ENCODE measurements at places on chromosomes 12 and 14.

DNA sequence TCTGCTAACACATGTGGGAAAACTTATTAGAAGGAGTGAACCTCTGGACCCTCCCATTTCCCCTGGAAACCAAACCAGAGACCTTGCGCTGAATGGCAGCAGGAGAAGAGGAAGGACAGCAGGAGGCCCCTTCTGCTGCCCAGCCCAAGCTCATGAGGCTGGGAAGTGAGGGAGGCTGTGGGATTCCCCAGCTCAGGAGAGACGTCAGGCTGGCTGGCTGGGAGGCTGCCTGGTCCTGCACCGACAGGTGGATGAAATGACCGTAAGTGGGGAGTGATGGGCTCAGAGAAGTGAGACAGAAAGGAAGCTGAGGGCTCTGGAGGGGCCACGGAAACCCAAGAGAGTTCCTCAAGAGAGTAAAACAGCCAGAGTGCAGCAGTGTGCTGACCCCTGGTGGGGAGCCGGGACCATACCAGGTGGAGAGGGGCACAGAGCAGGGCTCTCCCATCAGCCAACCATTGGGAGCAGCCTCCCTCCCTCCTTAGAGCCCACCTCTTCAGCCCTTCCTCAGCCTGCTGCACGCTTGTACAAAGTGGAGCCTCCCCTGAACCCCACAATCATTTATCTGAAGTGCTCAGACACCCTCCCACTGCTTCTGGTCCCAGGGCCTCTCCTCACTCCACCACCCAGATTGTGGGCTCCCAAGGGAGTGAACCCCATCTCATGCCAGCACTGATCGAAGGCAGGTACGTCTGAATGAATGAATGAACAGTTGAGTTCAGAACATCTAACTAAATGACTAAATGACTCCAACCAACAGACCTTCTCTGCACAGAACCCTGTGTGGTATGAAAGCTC, 14.0 kb downstream of the TAMALIN start:
- no peak for DNase-seq

- no peak for DNase-seq
These were observed 47.6 kb upstream of the SLC2A13 start for GRCh38 chr12:40153432-40153831.

- DNase-seq = no peak
These were observed 543.1 kb downstream of the LRFN5 start for GRCh38 chr14:42149609-42150261.

GRCh38 chr12:130665753-130666152, 50.3 kb downstream of the RIMBP2 start:
- no peak for DNase-seq

- no peak for DNase-seq
These were observed 192.1 kb upstream of the GARIN6 start for GRCh38 chr12:99455350-99456035.

DNA sequence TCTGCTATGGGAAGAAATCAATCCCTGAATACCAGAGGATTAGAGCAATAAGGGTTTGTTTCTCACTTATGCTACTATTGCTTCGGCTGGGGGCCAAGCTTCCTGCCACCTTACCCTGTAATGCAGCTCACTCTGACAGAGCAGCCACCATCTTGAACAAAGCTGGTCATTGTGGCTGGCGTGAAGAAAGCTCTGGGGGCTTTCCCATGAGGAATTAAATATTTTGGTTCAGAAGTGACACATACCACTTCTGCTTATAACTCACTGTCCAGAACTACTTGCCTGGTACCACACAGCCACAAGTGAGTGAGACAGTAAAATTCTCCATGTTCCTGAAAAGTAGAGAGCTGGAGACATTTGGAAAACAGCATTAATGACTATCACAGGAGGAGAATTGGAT, 82.6 kb downstream of the GALNT8 start:
- DNase-seq = no peak

- DNase-seq = no peak
These were observed 726 bp downstream of the ZFHX2 start for GRCh38 chr14:23550812-23551265.

DNA sequence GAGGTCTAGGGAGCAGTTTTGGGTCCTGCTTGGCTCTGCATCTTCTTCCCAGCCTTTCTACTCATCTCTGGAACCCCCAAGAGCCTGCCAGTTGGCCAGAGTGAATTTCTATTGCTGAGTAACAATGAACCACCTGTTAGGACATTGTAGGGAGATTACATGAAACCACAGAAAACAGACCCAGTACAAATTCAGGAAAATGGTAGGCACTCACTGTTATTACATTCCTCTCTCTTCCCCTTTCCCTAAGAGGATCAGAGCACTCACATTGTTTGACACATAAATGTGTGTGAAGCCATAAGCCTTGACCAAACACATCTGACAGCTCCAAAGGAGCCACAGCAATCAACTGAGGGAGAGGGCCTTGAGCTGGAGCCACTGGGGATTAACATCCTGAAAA, 216.1 kb downstream of the TMEM132D start:
- no peak for DNase-seq

DNA sequence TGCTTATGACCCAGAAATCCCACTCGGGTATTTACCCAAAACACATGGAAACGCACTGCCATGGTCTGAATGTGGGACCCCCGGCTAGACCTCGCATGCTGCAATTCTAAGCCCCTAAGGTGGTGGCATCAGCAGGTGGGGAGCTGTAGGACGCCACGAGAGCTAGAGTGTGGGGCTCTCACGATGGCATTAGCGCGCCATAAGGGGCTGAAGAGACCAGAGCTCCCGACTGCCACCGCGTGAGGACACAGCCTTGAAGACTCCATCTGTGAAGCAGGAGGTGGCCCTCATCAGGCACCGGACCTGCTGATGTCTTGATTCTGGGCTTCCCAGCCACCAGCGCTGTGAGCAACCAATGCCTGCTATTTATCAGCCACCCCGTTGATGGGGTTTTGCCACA, 40.3 kb downstream of the RIMBP2 start:
- no peak for DNase-seq

DNA sequence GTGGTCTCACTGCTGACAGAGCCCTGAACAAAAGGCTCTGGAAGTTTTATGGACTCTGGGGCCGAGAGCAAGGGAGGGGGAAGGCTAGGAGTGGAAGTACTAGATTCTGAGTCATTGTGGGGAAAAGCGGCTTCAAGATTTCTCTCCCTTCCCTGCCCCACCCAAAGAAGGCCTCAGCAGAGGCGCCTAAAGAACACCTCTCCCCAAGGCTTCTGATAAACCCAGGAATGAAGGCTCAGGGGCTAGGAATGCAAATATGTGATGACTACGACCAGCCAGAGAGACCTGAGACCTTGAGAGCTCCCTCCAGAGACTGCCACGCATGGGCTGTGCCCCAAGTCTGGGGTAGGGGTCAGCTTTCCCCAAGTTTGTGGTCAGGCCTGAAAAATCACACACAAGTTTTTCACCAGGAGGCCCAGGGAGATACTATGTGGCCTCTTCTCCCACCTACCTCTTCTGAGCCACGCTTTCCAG, 130.7 kb upstream of the HIF1A start:
- DNase-seq = no peak

DNA sequence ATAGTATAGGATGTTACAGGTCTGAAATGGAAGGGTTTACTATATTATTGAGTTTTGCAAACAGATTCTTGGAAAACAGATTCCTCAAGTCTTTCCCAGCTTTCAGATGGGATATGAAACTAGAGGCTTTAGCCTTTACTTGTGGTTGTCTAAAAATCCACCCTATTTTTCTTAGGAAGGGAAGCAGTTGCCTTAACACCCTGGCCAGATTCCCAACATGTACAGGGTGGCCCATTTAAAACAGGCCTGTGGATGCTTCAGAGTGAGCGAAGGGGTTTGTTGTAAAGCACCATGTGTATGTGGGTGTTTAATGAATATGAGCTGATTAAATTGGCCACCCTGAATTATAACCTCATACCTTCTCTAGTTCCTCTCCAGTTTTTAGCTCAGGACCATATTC, 415.9 kb downstream of the ZFP36L1 start:
- no peak for DNase-seq

- no peak for DNase-seq
These were observed 230.0 kb upstream of the EGLN3 start for GRCh38 chr14:34180869-34181268.

DNA sequence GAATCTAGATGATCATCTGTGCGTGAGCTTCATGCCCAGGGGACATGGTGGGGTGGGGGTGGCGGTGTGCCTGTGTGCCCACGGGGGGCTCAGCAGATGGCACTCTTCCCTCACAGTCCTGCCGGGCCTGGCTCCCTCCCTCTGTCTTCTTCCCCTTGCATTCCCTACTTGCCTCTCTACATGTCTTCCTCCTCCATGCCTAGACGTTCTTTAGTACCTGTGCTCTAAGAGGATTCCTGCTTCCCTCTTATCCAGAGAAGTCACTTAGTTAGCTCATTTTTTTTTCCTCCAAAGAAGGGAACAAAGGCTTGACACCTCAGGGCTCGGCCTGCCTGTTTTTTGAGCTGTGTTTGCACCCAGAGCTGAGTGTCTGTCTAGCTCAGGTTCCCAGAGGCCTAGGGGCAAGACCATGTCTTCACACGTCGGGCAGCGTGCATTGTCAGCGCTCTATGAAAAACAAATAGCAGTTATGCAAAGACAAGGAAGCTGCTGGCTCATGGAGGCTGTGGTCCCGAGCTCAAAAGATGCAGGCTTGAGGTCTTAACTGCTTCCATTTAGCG, 48.8 kb downstream of the NINJ2 start:
- no peak for DNase-seq

DNA sequence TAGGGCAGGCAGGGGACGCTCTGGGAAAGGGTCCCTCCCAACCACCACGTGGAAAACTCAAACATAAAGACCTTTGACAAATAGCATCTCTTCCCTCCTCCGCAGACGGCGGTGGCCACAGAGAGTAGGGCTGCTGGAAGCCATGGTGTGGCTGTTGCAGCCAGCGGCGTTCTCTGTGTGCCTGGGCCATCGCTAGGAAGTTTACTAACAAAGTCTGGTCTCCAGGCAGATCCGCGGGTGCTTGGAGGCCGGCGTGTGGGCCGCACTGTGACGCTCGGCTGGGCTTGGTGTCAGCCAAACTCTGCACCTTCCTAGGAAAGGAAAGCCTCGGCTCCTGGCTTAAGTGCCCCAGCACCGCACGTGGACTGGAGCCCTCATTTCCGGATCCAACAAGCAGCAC, 65.6 kb downstream of the CCDC88C start:
- DNase-seq = no peak

DNA sequence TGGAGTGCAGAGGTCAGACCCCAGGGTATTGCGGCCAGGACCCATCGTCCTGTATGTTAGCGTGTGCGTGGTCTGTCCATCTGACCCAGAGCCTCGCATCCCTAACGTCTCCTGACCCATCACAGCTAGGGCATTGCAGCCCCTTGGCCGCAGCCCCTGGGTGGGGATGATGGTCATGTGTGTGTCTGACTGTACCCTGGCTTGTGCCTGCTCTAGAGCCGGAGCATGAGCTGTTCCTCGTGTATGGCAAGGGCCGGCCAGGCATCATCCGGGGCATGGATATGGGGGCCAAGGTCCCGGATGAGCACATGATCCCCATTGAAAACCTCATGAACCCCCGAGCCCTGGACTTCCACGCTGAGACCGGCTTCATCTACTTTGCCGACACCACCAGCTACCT, 10.8 kb upstream of the LRP1-AS start:
- no peak for DNase-seq

GRCh38 chr14:95055318-95055717, 102.0 kb downstream of the DICER1 start:
- DNase-seq = no peak

DNA sequence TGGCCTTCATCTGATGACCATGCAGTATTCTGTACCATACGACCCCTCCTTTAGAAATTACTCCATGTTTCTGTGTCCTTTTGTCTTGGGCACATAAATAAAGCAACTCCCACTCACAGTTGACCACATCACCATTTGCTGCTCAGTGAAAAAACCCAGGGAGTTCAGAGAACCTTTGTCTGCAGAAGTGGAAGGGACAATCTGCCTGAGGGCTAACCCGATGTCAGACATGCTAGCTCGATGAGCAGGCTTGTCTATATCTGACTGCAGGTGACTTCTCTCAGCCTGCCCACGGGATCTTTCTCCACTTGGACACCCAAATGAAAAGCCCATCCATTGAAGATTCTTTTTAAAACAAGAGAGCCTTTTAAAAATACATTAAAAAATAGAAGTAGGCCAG, 45.7 kb upstream of the GRIP1 start:
- DNase-seq = no peak

GRCh38 chr12:21788089-21788983, 13.8 kb upstream of the KCNJ8 start:
- DNase-seq = no peak

DNA sequence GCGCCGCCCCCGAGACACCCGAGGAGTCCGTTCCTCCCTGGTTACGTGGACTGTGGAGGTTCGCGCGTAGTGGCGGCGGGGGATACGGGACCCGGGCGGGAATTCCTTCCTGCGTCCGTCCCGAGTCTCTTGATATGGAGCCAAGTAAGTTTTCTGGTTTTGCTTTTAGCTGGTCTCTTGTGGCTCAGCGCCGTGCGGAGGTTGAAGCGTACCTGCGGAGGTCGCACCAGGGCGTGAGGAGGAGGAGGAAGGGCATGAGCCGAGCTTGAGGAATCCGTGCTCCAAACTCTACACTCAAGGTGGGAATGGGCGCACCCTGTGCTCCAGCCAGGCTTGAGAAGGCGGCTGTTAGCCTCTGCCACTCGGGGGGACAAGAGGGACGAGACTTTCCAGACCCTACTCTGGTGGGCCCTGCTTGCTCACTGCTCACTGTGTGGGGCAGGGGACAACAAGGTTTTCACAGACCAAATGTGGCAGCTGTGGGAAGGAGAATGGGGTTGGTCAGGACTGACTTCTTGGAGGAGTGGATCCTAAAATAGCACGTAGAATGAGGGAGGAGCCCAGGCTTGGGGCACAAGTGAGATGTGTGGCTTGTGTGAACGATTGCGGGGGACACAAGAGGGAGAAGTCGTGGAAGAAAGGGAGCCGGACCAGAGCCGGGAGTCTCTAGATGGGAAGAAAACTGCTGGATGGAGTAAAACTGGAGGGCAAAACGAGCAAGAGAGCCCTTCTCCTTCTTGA, 577 bp downstream of the ATG101 start:
- no peak for DNase-seq

GRCh38 chr14:89767861-89768268, 186.7 kb downstream of the EFCAB11 start:
- no peak for DNase-seq

GRCh38 chr12:39028382-39028781, 123.0 kb upstream of the CPNE8 start:
- no peak for DNase-seq

DNA sequence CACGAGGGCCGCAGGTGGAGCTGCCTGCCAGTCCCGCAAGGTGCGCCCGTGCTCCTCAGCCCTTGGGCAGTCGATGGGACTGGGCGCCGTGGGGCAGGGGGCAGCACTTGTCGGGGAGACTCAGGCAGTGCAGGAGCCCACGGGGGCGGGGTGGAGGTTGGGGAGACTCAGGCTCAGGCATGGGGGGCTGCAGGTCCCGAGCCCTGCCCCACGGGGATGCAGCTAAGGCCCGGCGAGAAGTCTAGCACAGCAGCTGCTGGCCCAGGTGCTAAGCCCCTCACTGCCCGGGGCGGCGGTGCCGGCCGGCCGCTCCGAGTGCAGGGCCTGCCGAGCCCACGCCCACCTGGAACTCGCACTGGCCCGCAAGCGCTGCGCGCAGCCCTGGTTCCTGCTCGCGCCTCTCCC, 39.2 kb upstream of the P2RX7 start:
- DNase-seq = no peak
